ENCODE measurements at places on chromosomes 6 and 20. TPM values are rescaled to one million over a fixed set of nuclear protein-coding genes. Genes with fewer than 3 reads are reported as not detected.

DNA sequence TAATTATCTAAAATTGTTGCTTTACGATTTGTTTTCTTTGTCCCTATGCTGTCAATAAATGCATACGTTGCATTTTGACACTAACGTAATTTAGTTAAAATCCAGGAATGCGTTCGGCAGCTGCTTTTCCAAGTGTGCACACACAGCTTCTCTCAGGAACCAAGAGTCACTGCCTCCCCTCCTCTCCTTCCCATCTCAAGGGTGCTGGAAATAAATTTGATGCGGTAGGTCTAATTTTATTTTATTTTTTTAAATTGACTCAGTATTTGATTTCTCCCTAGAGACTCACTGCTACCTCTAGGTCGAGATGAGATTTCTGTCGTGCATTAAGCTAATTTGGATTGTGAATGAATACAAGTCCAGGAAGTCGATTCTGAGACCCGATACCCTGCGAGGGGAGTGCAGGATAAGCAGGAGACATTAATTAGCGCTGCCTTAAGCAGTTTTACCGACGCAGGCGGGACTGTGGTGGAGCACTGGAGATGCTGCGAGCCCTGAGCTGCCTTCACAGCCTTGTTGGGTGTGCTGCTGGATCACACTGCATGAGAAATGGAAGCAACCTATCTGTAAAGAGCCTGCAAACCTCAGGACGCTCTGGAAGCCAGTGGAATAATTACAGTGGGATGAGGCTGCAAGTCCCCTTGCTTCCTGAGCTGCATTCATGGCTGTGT, 381.2 kb downstream of the C6orf118 start:
- peaks cover 4% of the 10 kb centered on the region for H3K4me1 ChIP-seq
- H3K4me3 ChIP-seq = no peak overlapping the region
- peak overlapping the region; percentile 85 for H3K27ac ChIP-seq
- H3K27me3 ChIP-seq = no peaks in the 10 kb centered on the region

The CCN6 gene
- total RNA-seq = not detected

DNA sequence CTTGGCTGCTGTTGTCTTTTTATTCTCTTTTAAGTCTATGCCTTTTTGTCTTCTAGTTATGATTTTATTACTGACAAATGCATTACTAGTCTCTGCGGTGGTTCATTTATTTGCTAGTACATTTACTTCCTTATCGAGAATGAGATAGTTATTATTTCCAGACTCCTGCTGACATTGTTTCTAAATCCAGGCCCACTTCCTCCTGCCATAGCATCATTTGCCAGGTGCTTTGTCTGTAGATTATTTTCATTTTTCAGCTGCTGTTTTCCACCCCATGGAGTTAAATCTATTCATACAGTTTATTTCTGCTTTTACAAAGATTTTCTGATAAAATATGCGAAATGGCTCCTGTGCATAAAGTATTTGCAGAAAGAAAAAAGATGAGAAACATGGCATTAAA, 459.7 kb downstream of the MMUT start:
- H3K36me3 ChIP-seq = no peaks in the 10 kb centered on the region
- DNase-seq = no peak
- no peak overlapping the region for H3K27ac ChIP-seq
- peaks cover 4% of the 10 kb centered on the region for H3K4me1 ChIP-seq
- no peaks in the 10 kb centered on the region for H3K27me3 ChIP-seq

- H3K27me3 ChIP-seq = no peaks in the 10 kb centered on the region
- H3K4me1 ChIP-seq = peaks cover 22% of the 10 kb centered on the region
- DNase-seq = no peak
- no peak overlapping the region for H3K4me3 ChIP-seq
Observed at GRCh38 chr20:9261781-9262180, 192.9 kb downstream of the PLCB4 start.

DNA sequence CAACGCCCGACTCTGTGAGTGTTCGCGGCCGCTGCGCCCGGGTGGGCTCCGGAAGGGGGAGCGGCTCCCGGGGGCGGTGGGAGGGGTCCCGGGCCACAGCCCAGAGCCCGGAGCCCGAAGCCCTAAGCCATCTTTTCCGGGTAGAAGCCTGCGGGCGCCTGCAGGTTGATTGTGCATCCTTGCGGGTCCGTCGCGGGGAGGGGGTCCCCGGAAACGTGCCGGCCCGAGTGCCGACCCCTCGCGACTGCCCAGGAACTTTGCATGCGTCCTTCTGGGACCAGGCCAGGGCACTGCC, 413 bp downstream of the PTPRA start:
- H3K36me3 ChIP-seq = no peaks in the 10 kb centered on the region
- H3K4me3 ChIP-seq = peak overlapping the region; percentile 89
- peak overlapping the region; percentile 92 for H3K27ac ChIP-seq
- peaks cover 13% of the 10 kb centered on the region for H3K27me3 ChIP-seq
- peak; percentile 61 for DNase-seq
- H3K4me1 ChIP-seq = peaks cover 59% of the 10 kb centered on the region

- peaks cover 34% of the 10 kb centered on the region for H3K27me3 ChIP-seq
- H3K27ac ChIP-seq = no peak overlapping the region
- no peak overlapping the region for H3K4me3 ChIP-seq
- peaks cover 4% of the 10 kb centered on the region for H3K4me1 ChIP-seq
Observed at GRCh38 chr20:4604580-4604979, 117.1 kb upstream of the PRND start.

The CYP24A1 gene
- total RNA-seq = 0.93 TPM

The FNDC11 gene
- 1.5 TPM for total RNA-seq

- H3K4me1 ChIP-seq = no peaks in the 10 kb centered on the region
- H3K27me3 ChIP-seq = no peaks in the 10 kb centered on the region
- no peaks in the 10 kb centered on the region for H3K36me3 ChIP-seq
- H3K4me3 ChIP-seq = no peak overlapping the region
- DNase-seq = no peak
- no peak overlapping the region for H3K27ac ChIP-seq
Observed at GRCh38 chr6:100959280-100959679, 78.2 kb upstream of the ASCC3 start.

The ISM1 gene
- total RNA-seq = 0.33 TPM

GRCh38 chr6:4271761-4272470, 136.5 kb upstream of the ECI2 start:
- H3K27ac ChIP-seq = no peak overlapping the region
- no peaks in the 10 kb centered on the region for H3K27me3 ChIP-seq
- DNase-seq = no peak
- H3K36me3 ChIP-seq = peaks cover 2% of the 10 kb centered on the region

- peaks cover 18% of the 10 kb centered on the region for H3K27me3 ChIP-seq
- no peak overlapping the region for H3K4me3 ChIP-seq
- no peak overlapping the region for H3K27ac ChIP-seq
- H3K36me3 ChIP-seq = no peaks in the 10 kb centered on the region
- H3K4me1 ChIP-seq = peaks cover 14% of the 10 kb centered on the region
Observed at GRCh38 chr6:16228043-16228442, 10.3 kb upstream of the GMPR start.

GRCh38 chr6:44078827-44079671, 48.2 kb downstream of the MRPL14 start:
- DNase-seq = peak; percentile 87
- peak overlapping the region; percentile 65 for H3K4me3 ChIP-seq
- H3K4me1 ChIP-seq = peaks cover 13% of the 10 kb centered on the region
- no peaks in the 10 kb centered on the region for H3K36me3 ChIP-seq
- H3K27me3 ChIP-seq = peaks cover 14% of the 10 kb centered on the region
- H3K27ac ChIP-seq = no peak overlapping the region

The TXLNB gene
- 0.61 TPM for total RNA-seq

DNA sequence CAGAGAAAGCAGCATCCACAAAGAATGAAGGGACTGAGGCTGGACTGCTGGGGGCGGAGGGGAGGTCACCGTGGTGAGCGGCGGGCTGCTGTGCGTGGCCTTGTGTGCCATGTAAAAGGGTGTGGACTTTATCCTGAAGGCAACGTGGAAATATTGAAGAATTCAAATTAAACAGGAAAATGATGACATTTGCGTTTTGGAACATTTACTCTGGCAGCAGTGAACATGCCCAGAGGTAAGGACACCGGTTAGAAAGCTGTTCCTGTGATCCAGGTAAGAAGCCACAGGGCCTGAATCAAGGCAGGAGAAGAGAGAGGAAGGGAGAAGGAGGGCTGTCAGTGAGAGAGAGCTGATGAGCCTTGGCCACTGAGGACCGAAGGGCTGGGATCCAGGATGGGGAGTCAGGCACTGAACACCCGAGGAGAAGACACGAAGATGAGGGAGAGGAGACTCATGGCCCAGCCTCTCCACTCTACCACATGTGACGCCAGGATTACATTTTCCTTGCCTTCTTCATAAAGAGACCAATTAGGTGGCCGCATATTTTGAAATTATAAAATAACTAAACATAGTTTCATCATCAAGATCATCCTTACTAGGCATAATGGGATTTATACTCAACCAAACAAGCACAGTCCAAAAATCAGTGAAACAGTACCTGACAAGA, 58.4 kb downstream of the TRAM2 start:
- peaks cover 34% of the 10 kb centered on the region for H3K4me1 ChIP-seq
- peak overlapping the region; percentile 81 for H3K27ac ChIP-seq
- H3K36me3 ChIP-seq = peaks cover 18% of the 10 kb centered on the region
- DNase-seq = no peak
- no peak overlapping the region for H3K4me3 ChIP-seq

The TENT5A gene
- 4.6 TPM for total RNA-seq

DNA sequence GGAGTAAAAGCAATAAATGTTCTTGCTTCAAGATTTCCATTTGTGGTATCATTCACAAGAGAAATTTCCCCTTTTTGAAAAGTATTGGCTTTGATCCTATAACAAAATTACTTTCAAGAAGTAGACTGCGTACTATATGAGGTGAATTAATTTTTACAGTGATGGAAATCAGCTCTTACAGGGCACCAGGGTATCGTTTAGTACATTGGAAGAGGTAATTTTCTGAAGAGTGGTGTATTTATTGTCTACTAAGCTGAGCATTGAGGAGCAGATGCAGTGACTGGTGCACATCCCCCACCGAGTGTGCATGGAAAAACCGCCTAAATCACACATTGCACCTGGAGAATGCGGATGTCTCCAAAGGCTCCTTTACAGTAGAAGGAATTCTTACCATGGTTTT, 209.5 kb downstream of the SAMD5 start:
- no peak for DNase-seq
- no peaks in the 10 kb centered on the region for H3K27me3 ChIP-seq
- no peak overlapping the region for H3K27ac ChIP-seq
- no peaks in the 10 kb centered on the region for H3K36me3 ChIP-seq

DNA sequence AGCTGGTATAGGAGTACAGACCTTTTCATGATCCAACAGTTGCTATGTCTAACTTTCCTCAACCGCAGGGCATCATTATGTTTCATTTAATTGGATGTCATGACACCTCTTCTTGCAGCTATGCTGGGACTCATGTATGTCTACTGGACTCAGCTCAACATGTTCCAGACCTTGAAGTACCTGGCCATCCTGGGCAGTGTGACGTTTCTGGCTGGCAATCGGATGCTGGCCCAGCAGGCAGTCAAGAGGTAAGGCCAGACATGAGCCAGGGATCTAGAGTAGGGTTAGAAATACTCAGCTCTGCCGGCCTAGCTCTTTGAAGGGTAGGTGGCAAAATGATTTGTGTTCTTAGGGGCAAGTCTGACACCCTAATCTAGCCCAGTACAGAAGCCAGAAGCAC, 25.2 kb downstream of the GHRH start:
- no peak for DNase-seq
- H3K4me3 ChIP-seq = no peak overlapping the region
- no peaks in the 10 kb centered on the region for H3K27me3 ChIP-seq
- H3K4me1 ChIP-seq = peaks cover 36% of the 10 kb centered on the region
- H3K36me3 ChIP-seq = peaks cover 32% of the 10 kb centered on the region

- no peaks in the 10 kb centered on the region for H3K4me1 ChIP-seq
- H3K4me3 ChIP-seq = no peak overlapping the region
- DNase-seq = no peak
- H3K36me3 ChIP-seq = peaks cover 14% of the 10 kb centered on the region
- H3K27me3 ChIP-seq = no peaks in the 10 kb centered on the region
- no peak overlapping the region for H3K27ac ChIP-seq
Observed at GRCh38 chr6:2817903-2818443, 23.7 kb downstream of the SERPINB1 start.

DNA sequence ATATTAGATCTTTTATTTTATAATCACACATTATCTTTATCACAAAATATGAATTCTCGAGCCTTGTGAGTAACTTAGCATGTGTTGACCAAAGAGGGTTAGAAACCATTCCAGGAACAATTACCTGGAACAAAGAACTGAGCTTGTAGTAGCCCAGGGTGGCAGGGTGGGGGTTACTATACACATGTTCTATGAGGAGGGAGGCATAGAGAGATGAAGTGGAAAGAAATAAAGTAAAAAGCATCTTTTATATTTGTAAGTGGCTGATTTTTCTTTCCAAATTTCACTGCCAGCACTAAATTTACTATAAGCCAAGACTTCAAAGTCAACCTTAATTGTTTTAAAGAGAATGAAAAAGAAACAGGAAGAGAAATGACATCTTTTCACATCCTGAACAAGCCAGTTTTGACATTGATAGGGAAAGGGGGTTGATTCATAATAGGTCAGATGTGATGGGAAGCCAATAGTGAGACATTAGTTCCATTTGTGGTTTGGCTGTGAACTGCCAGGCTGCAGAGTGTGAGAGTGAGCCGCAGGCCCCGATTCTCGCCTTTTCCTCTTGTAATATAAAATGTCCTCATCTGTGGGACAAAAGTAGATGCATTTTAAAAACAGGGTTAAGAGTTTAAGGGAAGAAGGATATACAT, 52.7 kb upstream of the MYB start:
- peaks cover 2% of the 10 kb centered on the region for H3K27me3 ChIP-seq
- H3K36me3 ChIP-seq = no peaks in the 10 kb centered on the region
- DNase-seq = no peak
- H3K27ac ChIP-seq = no peak overlapping the region
- no peak overlapping the region for H3K4me3 ChIP-seq

- H3K4me3 ChIP-seq = peak overlapping the region; percentile 17
- no peaks in the 10 kb centered on the region for H3K36me3 ChIP-seq
- H3K27ac ChIP-seq = no peak overlapping the region
- peaks cover 36% of the 10 kb centered on the region for H3K27me3 ChIP-seq
- DNase-seq = no peak
- H3K4me1 ChIP-seq = peaks cover 26% of the 10 kb centered on the region
Observed at GRCh38 chr20:56347628-56348304, 11.0 kb upstream of the FAM210B start.

DNA sequence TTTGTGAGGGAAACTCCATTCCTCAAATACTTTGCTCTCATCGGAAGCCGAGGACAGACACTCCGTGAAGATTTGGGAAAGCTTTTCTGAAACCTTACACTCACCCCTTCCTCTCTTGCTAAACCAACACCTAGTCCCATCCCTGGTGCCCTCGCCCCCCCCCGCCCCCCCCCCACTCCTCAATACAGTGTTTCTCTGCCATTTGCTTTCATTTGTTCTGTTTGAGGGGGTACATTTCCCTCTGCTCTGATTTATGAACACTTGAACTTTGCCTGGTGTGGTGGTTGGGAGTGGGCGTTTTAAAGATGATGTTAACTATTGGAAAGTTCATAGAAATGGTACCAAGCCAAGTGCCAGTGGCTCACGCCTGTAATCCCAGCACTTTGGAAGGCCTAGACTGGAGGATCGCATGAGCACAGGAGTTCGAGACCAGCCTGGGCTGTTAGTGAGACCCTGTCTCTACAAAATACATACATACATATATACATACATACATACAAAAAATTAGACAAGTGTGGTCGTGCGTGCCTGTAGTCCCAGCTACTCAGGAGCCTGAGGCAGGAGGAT, 1.1 kb downstream of the RAB32 start:
- peak overlapping the region; percentile 100 for H3K4me3 ChIP-seq
- H3K27ac ChIP-seq = peak overlapping the region; percentile 97
- peaks cover 28% of the 10 kb centered on the region for H3K4me1 ChIP-seq
- peaks cover 3% of the 10 kb centered on the region for H3K36me3 ChIP-seq

Data from neural crest cell (in vitro differentiated cells).